Activated CD4-positive, alpha-beta T cell treated with anti-CD3 and anti-CD28 coated beads, Interleukin-2, amount 10 ng/mL, durations not matched to agents 24 days and 14 days (primary cell): ENCODE measurements at places on chromosomes 11 and 22. TPM values are rescaled to one million over a fixed set of nuclear protein-coding genes. Genes with fewer than 3 reads are reported as not detected.

The APOBEC3F gene
- 16.9 and 19.8 TPM in 2 replicates for total RNA-seq

The RNH1 gene
- total RNA-seq: 130 and 134 TPM in 2 replicates

The HTR3A gene
- not detected in 2 replicates for total RNA-seq

The UPB1 gene
- 0.12 TPM in 2 replicates for total RNA-seq

The TCN2 gene
- 0.35 and 0.45 TPM in 2 replicates for total RNA-seq

The ABCC8 gene
- not detected in 2 replicates for total RNA-seq

The PTGDR2 gene
- total RNA-seq: 0.14 and 0.19 TPM in 2 replicates

The AIFM3 gene
- total RNA-seq: 0.37 TPM in 1 of 2 replicates, not detected in the other

The IGF2 gene
- total RNA-seq: 0.45 and 1.1 TPM in 2 replicates

The PGA4 gene
- total RNA-seq: not detected in 2 replicates

The VWCE gene
- 10.6 and 12.4 TPM in 2 replicates for total RNA-seq

The APOBEC3H gene
- total RNA-seq: 5.8 and 7.6 TPM in 2 replicates

The KCNJ1 gene
- not detected in 2 replicates for total RNA-seq

DNA sequence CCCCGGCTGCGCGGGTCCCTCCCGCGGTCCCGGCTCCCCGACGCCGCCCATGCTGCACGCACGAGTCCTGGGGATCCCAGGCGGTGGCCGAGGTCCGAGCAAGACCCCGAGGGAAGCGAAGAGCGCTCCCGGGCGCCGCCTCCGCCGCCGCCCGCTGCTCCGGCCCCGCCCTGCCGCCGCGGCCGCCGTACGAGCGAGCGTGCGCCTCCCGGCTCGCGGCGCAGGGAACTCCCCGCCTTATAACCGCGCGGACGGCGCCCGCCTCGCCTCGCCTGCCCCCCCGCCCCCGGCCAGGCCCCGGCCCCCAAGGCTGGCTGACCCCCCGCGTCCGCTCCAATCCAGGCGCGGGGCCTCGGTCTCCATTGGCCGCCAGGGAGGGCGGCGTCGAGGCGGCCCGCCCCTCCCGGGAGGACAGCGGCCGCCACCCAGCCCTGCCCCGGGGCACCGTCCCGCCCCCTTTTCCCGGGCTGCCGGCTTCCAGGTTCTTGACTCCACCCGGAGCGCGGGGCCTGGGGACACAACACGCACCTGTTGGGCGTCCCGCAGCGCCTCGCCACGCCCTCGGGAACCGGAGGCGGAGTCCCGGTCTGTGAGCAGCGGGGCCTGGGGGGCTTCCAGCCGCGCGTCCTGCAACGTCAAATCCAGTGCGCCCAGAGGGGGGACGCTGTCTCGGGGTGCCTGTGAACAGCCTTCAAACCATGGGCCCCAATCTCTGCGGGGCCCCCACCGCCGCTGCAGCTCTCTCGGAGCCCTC, at the start of gene FADS3:
TSS of gene FADS3 (minus strand) at position 215 of the 754 bp plus-strand sequence. CDS start at position 51, 164 bp downstream.
- peaks cover 13% of the 10 kb centered on the region for H3K27me3 ChIP-seq
- no peaks in the 10 kb centered on the region for H3K36me3 ChIP-seq
- H3K4me3 ChIP-seq: peak within 1 kb of the TSS; percentile 83
- H3K4me1 ChIP-seq: peaks cover 4% of the 10 kb centered on the region
- H3K27ac ChIP-seq: peak within 1 kb of the TSS; percentile 29

DNA sequence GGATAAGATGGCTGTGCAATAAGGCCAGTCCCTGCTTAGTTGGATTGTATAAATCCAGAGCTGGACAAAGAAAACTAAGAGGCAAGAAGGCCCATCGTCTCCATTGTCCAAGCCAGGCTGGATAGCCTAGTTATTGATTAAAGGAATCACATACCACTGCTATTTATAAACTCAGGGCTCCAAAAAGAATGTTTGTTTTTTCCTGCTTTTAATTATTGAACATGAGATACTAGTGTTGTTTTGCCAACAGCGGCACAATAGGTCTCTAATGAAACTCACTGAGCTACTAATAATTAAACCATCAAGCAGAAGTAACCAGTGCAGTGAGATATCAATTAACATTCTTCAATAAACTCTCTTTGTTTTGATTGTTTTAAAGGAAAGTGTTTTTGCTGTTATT, 259.7 kb downstream of the INSC start:
- H3K27ac ChIP-seq: no peak overlapping the region
- no peak overlapping the region for H3K4me3 ChIP-seq
- no peak for DNase-seq
- no peaks in the 10 kb centered on the region for H3K36me3 ChIP-seq

DNA sequence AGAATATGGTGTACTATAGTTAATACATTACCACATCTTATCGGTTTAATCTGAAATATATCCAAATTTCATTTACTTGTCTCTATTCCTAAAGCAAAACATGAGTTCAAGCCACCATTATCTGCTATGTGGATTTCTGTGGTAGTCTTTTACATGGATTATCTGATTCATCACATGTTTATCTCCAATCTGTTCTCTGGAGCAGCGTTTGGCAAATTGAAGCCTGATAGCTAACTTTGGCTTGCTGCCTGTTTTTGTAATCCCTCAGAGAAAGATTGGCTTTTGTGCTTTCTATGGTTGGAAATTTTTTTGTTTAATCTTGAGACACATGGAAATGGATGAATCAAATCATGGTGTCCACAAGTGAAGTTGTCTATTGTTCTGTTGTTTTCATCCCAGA, 274.3 kb downstream of the JRKL start:
- DNase-seq: no peak
- H3K27ac ChIP-seq: no peak overlapping the region
- no peaks in the 10 kb centered on the region for H3K36me3 ChIP-seq
- no peak overlapping the region for H3K4me3 ChIP-seq
- no peaks in the 10 kb centered on the region for H3K4me1 ChIP-seq

GRCh38 chr11:111623527-111624030, 21.3 kb downstream of the SIK2 start:
- H3K4me3 ChIP-seq: no peak overlapping the region
- peaks cover 36% of the 10 kb centered on the region for H3K36me3 ChIP-seq
- no peak for DNase-seq
- H3K4me1 ChIP-seq: no peaks in the 10 kb centered on the region
- H3K27me3 ChIP-seq: no peaks in the 10 kb centered on the region

- H3K27me3 ChIP-seq: peaks cover 31% of the 10 kb centered on the region
- no peaks in the 10 kb centered on the region for H3K36me3 ChIP-seq
- no peak overlapping the region for H3K27ac ChIP-seq
- no peak overlapping the region for H3K4me3 ChIP-seq
- DNase-seq: no peak
- no peaks in the 10 kb centered on the region for H3K4me1 ChIP-seq
Measured at GRCh38 chr11:124085997-124086846, 29.0 kb upstream of the VWA5A start.

GRCh38 chr11:61871158-61871597, 20.2 kb downstream of the FADS3 start:
- H3K27me3 ChIP-seq: no peaks in the 10 kb centered on the region
- peak; percentile 92 for DNase-seq
- peaks cover 7% of the 10 kb centered on the region for H3K4me1 ChIP-seq
- H3K4me3 ChIP-seq: peak overlapping the region; percentile 68
- peak overlapping the region; percentile 10 for H3K27ac ChIP-seq

GRCh38 chr11:46180736-46181135, 59.5 kb upstream of the PHF21A start:
- H3K36me3 ChIP-seq: no peaks in the 10 kb centered on the region
- peaks cover 40% of the 10 kb centered on the region for H3K27me3 ChIP-seq
- no peaks in the 10 kb centered on the region for H3K4me1 ChIP-seq
- no peak overlapping the region for H3K27ac ChIP-seq
- no peak for DNase-seq

GRCh38 chr22:49303781-49304461, 523.8 kb downstream of the BRD1 start:
- no peaks in the 10 kb centered on the region for H3K27me3 ChIP-seq
- no peak overlapping the region for H3K4me3 ChIP-seq
- H3K27ac ChIP-seq: no peak overlapping the region
- no peak for DNase-seq
- no peaks in the 10 kb centered on the region for H3K4me1 ChIP-seq

DNA sequence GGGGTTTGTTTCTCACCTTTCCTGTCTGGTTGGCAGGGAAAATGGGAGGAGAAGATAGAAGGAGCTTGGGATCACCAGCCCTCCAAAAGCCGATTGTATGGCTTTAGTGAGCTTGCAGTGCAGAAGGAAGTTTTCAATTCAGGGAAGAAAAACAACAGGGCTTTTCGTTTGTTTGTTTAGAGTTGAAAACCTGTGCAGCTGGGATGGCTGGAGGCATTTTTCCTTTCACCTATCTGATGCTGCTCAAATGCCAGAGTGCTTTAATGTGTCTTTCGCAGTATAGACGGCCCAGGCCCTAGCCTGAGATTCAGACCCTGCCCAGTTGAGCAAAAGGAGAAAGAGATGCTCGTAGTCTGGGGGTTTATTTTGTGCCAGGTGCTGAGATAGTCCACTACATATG, 87.9 kb downstream of the INSC start:
- H3K36me3 ChIP-seq: no peaks in the 10 kb centered on the region
- H3K27me3 ChIP-seq: peaks cover 5% of the 10 kb centered on the region
- H3K27ac ChIP-seq: no peak overlapping the region
- H3K4me1 ChIP-seq: no peaks in the 10 kb centered on the region
- no peak for DNase-seq

GRCh38 chr11:19936461-19936860, 223.8 kb downstream of the DBX1 start:
- peaks cover 1% of the 10 kb centered on the region for H3K27me3 ChIP-seq
- no peak overlapping the region for H3K27ac ChIP-seq
- H3K36me3 ChIP-seq: no peaks in the 10 kb centered on the region

DNA sequence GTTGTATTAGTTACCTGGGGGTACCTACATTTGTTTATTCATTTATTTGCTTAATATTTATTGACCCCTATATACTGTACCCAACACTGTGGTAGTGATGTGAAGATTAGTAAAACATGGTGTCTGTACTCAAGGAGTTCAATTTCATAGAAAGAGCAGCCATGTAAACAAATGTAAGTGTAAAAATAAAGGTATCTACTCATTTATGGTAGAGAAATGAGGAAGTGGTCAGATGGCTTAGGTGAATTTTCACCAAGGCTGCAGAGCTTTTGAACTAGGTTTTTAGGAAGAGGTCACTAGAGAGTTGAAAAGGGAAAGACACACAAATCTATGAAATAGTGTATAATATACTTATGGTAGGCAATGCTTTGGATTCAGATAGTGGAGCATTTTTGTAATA, 11.1 kb downstream of the CTR9 start:
- no peak for DNase-seq
- H3K27me3 ChIP-seq: no peaks in the 10 kb centered on the region
- peaks cover 3% of the 10 kb centered on the region for H3K4me1 ChIP-seq
- H3K36me3 ChIP-seq: peaks cover 40% of the 10 kb centered on the region
- H3K27ac ChIP-seq: no peak overlapping the region

DNA sequence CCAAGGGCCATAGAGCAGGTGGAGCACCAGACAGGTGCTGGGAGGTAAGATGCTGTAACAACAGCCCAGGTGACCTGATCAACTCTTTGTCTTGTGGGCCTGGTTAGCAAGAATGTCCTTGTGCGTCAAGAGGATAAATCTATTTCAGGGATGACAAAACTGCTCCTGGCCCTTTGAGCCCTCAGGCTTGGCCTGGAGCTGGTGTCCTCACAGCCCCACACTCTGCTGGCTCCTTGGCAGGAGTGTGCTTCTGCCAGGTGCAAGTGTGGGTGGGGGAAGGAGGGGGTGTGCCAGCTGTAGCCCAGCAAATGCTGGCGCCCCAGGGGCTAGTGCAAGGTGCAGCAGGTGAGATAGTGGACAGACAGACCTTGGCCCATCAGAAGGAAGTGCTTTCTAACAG, 19.5 kb downstream of the AMPD3 start:
- H3K4me1 ChIP-seq: peaks cover 5% of the 10 kb centered on the region
- H3K27me3 ChIP-seq: no peaks in the 10 kb centered on the region
- no peak for DNase-seq
- H3K27ac ChIP-seq: no peak overlapping the region
- H3K36me3 ChIP-seq: peaks cover 44% of the 10 kb centered on the region

GRCh38 chr22:30291058-30291892, 2.0 kb upstream of the CASTOR1 start:
- peaks cover 21% of the 10 kb centered on the region for H3K36me3 ChIP-seq
- H3K27me3 ChIP-seq: no peaks in the 10 kb centered on the region
- no peak for DNase-seq
- H3K4me1 ChIP-seq: peaks cover 41% of the 10 kb centered on the region
- H3K27ac ChIP-seq: peak overlapping the region; percentile 72

DNA sequence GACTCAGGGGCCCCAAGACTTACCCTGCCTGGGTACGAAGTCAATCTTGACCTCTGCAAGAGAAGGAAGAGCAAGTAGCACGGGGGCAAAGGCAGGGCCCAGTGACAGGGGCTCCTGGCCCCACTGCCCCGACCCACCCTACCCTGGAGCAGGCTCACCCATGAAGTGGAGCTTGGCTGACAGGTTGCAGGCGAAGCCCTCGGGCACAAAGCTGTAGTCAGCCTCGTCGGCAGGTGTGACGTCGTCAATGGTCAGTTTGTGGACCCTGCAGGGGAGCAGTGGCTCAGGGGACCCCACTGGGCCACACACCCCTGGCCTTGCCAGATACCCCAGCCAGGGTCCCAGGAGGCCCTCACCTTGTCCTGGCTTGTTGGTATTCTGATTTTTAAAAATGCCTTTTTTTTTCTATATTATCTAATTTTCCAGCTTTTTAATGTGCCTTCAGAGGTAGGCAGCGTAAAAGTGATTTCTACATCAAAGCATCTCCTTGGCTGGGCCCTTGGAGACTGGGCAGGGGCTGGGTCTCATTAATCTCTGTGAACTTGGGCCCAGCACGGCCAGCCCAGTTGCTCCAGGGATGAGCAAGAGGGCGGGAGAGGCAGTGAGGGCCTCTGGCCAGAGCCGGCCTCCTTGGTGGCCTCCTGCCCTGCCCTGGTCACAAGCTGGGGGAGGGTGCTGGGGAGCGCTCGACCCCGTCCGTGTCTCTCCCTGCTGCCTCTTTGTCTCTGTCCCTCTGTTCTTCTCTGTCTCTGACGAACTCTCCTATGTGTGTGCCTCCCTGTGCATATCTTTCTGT, 11.3 kb downstream of the MYBPC3 start:
- H3K27ac ChIP-seq: no peak overlapping the region
- H3K36me3 ChIP-seq: no peaks in the 10 kb centered on the region
- no peak for DNase-seq
- H3K27me3 ChIP-seq: no peaks in the 10 kb centered on the region

GRCh38 chr11:126999366-126999765, 1.2 kb downstream of the KIRREL3 start:
- DNase-seq: no peak
- H3K27ac ChIP-seq: no peak overlapping the region
- H3K4me3 ChIP-seq: no peak overlapping the region

GRCh38 chr11:76085270-76085669, 121.0 kb downstream of the WNT11 start:
- H3K4me1 ChIP-seq: no peaks in the 10 kb centered on the region
- H3K36me3 ChIP-seq: no peaks in the 10 kb centered on the region
- DNase-seq: no peak
- no peaks in the 10 kb centered on the region for H3K27me3 ChIP-seq
- H3K27ac ChIP-seq: no peak overlapping the region

GRCh38 chr11:19772480-19772879, 59.8 kb downstream of the NAV2 start:
- H3K4me3 ChIP-seq: no peak overlapping the region
- no peak overlapping the region for H3K27ac ChIP-seq
- H3K27me3 ChIP-seq: peaks cover 42% of the 10 kb centered on the region
- DNase-seq: no peak

- H3K4me3 ChIP-seq: no peak overlapping the region
- peaks cover 55% of the 10 kb centered on the region for H3K4me1 ChIP-seq
- peaks cover 14% of the 10 kb centered on the region for H3K36me3 ChIP-seq
- DNase-seq: no peak
Measured at GRCh38 chr22:21858025-21858764, 9.2 kb downstream of the MAPK1 start.

- H3K36me3 ChIP-seq: no peaks in the 10 kb centered on the region
- DNase-seq: no peak
- no peak overlapping the region for H3K4me3 ChIP-seq
- H3K27ac ChIP-seq: no peak overlapping the region
- H3K4me1 ChIP-seq: no peaks in the 10 kb centered on the region
- H3K27me3 ChIP-seq: peaks cover 2% of the 10 kb centered on the region
Measured at GRCh38 chr11:44797886-44798606, 71.3 kb downstream of the TSPAN18 start.
